Astrocyte of the spinal cord (primary cell): ENCODE measurements at places on chromosomes 3 and 15.

GRCh38 chr3:174882789-174883188 is 23.7 kb downstream of the NAALADL2 start:
- no peak for DNase-seq

DNA sequence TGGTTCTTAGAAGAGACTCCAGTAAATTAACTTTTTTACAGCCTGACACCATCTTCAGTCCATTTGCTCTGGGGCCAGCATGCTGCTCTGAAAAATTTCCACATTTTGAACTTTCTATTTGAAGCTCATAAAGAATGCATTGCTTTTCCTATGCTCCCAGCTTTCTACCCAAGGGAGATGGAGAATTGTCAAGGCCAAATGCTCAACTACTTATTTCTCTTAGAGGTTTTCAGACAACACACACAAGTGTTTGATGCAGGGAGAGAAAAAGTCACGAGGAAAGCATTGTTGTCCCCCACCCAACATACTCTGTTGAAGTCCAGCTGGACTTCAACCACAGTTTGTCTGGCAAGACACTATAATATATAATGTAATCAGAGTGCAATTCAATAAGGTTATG is 100.3 kb upstream of the CADPS start:
- no peak for DNase-seq

DNA sequence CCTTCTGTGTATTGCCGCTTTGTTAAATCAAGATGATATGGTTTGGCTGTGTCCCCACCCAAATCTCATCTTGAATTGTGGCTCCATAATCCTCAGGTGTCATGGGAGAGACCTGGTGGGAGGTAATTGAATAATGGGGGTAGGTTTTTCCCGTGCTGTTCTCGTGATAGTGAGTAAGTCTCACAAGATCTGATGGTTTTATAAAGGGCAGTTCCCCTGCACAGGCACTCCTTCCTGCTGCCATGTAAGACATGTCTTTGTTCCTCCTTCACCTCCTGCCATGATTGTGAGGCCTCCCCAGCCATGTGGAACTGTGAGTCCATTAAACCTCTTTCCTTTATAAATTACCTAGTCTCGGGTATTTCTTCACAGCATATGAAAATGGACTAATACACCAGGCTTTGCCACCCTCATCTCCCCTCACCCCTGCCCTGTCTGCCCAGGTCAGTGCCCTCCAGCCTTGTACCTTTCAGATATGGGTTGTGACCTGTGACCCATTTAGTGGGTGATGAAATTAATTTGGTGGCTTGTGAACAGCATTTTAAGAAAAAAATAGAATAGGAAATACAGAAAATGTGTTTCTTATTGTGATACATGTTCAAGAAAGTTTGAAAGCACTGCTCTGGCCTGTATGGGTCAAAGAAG is 56.1 kb upstream of the MCF2L2 start:
- DNase-seq = no peak

GRCh38 chr3:148068466-148068865 is 629.2 kb upstream of the AGTR1 start:
- no peak for DNase-seq

- DNase-seq = no peak
These were observed 115.6 kb downstream of the CHDH start for GRCh38 chr3:53730576-53730975.

DNA sequence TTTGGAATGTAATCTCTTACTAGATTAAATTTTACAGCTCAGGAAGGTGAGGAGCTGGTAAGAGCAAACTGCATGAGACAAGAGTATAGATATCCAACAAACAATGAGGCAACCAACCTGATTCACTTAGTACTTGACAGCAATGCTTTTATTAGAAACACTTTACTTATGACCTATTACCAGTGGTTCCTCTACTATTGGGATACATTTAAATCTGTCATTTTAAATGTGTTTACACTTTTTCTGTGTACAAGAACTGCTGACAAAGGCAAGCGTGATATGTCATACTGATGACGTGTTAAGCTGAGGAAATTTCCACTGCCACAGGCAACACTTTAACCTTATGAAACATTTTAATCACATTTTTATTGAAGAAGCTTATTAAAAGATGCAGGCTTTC is 1043.3 kb downstream of the FHIT start:
- DNase-seq = no peak

DNA sequence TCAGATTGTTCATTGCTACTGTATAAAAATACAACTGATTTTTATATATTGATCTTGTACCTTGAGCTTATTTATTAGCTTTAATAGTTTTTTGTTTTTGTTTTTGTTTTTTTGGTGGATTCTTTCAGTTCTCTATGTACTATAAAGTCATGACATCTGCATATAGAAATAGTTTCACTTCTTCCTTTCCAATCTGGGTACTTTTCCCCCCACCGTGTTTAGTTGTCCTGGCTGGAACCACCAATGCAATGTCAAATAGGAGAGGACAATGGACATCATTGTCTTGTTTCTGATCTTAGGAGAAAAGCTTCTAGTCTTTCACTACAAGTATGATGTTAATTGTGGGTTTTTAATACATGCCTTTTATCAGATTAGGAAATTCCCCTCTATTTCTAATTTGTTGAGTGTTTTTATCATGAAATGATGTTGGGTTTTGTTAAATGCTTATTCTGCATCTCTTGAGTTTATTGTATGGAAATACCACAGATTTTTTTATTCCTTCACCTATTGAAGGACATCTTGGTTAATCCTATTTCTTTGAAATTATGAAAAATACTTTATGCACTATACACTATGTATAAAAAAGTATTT is 2.8 kb upstream of the XCR1 start:
- DNase-seq = no peak

- no peak for DNase-seq
These were observed 69.2 kb downstream of the RFTN1 start for GRCh38 chr3:16444344-16444743.

- DNase-seq = no peak
These were observed 9.8 kb upstream of the GMPPB start for GRCh38 chr3:49733551-49733950.
